ENCODE measurements at places on chromosomes 11 and 22.

GRCh38 chr11:122339436-122340060 is 223.5 kb upstream of the BLID start:
- no peak for DNase-seq

DNA sequence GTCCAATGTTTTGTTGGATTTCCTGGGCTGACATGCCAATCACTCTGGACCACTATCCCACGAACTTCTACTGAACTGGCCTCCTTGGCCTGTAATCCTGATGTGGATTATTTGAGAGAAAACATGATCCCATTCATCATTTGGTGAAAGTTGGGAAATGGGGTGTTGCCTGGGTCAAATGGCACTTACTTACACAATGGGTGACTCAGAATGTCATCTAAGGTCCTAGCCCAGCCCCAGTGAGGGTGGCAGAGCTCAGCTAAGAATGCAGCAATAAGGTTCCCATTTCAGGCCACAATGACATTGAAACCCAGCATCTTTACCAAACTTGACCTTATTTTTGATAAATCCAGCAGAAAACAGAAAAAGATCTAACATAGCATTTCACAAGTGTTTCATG is 8.0 kb upstream of the DSCAML1 start:
- no peak for DNase-seq

DNA sequence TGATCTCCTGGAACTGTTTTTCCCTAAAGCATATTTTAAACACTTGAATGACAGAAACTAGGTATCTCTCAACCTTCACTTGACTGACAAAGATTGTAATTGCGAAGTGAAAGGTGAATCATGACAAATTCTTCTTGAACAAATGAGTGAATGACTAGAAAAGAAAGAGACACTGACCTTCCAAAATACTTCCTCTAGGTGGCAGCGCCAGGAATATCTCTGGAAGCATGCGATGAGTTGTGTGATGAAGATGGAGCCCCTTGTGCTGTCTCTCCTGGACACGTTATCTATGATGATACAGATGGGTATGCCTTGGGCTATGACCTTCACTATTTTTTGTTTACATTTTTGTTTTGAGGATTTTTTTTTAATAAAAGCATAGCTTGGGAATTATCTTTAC is 7.0 kb upstream of the CASP12 start:
- no peak for DNase-seq

DNA sequence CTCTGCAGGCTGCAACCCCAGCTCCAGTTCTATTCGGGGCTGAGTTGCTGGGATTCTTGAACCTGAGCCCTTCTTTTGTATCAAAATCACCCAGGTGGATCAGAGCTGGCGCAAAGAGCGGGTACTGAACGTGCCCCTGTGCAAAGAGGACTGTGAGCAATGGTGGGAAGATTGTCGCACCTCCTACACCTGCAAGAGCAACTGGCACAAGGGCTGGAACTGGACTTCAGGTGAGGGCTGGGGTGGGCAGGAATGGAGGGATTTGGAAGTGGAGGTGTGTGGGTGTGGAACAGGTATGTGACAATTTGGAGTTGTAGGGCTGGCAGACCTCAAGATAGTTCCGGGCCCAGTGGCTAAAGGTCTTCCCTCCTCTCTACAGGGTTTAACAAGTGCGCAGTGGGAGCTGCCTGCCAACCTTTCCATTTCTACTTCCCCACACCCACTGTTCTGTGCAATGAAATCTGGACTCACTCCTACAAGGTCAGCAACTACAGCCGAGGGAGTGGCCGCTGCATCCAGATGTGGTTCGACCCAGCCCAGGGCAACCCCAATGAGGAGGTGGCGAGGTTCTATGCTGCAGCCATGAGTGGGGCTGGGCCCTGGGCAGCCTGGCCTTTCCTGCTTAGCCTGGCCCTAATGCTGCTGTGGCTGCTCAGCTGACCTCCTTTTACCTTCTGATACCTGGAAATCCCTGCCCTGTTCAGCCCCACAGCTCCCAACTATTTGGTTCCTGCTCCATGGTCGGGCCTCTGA is 3.8 kb downstream of the FOLR1 start:
- no peak for DNase-seq

DNA sequence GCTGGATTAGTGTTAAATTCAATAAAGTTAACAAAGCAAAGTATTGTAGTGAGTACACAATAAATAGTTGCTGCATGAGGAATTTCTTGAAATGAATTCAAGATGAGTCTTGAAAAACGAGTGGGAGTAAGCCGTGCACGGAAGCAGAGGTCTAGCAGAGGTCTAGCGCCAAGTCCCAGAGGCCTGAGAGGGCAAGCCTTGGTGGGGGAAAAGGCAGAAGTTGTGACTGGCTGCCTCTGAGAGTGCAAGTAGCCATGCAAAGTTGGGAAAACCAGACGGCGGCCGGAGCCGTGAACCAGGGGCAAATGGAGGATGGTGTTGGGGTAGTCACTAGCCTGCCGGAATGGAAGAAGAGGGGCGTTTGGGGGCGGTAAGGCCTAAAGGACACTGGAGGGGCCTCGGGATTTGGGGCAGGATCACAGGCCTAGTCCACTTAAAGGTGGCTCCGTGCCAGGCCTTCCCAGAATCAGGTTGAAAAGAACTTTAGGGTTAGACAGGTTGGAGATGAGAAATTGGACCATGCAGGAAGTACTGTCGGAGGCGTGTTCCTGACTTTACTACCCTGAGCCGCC is 379 bp upstream of the SLC3A2 start:
- DNase-seq, result no peak

DNA sequence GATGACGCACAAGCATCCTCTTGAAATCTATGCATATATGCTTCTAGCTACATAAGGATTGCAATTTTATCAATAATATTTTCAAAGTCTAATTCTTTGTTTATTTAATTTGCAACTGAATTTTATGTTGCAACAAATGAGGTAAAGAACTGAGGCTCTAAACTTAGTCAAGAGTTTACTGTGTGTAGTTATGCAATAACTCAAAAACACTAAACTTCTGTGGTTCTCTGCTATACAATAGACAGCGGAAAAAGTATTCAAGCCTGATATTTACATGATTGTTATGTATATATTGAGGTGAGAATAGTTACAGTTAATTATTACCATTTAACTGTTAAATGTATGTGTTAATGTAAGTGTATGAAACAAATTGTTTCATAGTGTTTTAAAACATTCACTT is 32.9 kb downstream of the MSANTD4 start:
- no peak for DNase-seq

- DNase-seq, result no peak
Observed at GRCh38 chr11:114844896-114845295, 166.6 kb downstream of the NXPE2 start.

- DNase-seq, result no peak
Observed at GRCh38 chr11:104546501-104546900, 351.8 kb downstream of the CASP12 start.

DNA sequence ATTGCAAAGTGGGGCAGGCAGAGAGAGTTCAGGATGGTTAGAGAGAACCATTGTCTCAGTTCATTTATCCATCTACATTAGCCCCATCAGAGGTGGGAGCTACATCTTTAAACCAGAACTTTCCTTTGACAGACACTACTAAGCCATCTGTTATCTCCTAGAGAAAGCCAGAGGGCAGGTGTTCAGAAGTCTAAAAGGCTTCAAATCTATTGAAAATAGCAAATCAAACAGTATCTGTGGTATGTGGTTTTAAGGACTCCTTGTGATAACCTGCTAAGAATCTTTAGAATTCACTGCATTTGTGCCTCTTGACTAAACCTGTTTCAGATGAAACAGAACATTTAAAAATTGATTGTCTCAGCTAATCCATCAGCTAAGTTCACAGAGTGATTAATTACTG is 43.9 kb upstream of the PARVG start:
- DNase-seq, result no peak

GRCh38 chr11:27694992-27695391 is 5.3 kb downstream of the BDNF start:
- DNase-seq, result peak; percentile 44

DNA sequence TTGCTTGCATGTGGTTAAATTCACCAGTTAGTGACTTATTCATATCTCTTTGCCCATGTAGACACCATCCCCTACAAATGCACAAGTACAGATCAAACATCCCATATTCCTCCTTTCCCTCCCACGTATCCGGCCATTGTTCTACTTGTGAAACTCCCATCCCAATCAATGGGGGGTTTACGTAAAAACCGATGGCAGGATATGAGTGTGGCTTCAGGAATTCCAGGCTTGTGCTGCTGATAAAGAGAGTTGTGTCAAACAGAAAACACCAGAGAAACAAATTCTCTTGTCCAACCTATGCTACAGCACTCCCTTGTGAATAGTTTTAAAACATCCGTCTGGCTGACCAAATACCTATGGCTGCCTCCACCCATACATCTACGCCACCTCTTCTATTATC is 15.5 kb downstream of the FLI1 start:
- DNase-seq, result no peak

DNA sequence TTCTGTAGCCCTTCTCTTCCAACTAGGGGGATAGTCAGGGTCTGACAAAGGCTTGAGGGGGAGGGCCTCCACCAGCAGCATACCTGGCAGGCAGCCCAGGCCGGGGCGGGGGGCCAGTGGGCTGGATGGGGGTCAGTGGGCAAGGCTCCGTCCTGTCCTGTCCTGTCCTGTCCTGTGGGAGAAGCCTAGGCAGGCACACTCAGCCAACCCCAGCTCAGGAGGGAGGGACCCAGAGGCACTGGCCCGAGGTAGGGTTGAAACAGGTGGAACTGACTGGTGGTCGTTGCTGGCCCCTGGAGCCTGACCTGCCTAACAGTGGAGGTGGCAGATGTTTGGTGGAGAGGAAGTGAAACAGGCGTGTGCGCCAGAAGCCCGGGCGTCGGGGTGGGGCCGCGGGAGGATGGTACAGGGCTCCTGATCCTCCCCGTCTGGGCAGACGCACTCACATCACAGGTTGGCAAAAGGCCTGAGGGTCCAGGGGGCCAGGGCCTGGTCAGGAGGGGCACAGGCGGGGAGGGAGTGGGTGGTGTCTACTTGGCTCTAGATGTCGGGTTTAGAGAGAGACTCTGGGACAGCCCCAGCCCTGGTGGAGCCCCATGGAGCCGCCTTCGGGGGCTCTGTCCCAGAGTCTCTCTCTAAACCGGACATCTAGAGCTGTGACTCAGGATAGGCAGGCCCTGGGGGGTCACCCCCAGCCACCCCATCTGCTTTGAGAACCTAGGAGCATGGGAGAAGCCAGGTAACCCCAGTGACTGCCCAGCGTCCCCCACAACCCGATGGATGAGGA is 32.5 kb upstream of the GRAMD4 start:
- no peak for DNase-seq

- DNase-seq, result no peak
Observed at GRCh38 chr11:125272092-125272491, 107.5 kb downstream of the PKNOX2 start.

DNA sequence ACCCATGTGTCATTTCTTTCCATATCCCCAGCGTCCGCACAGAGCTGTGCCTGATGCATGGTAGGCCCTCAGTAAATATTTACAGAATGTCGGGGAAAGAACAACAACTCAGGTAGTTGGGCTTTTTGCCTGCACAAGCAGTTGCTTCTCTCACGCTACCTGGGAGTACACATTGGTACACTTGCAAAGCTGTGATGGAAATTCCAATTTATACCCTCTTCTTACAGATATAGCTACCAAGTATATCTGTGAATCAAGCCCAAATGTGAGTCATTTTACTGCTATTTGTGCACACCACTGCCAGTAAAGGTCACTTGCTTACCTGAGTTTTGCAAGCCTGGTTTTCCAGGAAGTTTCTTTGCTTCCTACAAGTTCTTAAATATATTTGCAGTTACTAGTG is 333.0 kb upstream of the NARS2 start:
- no peak for DNase-seq

DNA sequence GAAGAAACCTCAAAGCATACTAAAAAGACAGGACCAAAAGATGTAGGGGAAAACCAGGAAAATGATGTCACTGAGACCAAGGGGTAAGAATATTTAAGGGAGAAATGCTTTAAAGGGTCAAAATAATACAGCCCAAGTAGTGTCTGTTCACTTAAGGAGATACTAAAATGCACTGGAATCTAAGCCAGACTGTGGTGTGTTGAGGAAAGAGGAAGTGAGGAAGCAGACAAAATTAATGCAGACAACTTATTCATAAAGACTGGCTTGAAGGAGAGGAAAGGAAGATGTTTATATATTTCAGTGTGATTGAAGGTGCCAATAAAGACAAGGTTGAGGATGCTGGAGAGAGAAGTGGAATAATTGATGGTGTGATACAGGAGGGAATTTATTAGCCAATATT is 15.7 kb downstream of the ZNF215 start:
- DNase-seq, result no peak

DNA sequence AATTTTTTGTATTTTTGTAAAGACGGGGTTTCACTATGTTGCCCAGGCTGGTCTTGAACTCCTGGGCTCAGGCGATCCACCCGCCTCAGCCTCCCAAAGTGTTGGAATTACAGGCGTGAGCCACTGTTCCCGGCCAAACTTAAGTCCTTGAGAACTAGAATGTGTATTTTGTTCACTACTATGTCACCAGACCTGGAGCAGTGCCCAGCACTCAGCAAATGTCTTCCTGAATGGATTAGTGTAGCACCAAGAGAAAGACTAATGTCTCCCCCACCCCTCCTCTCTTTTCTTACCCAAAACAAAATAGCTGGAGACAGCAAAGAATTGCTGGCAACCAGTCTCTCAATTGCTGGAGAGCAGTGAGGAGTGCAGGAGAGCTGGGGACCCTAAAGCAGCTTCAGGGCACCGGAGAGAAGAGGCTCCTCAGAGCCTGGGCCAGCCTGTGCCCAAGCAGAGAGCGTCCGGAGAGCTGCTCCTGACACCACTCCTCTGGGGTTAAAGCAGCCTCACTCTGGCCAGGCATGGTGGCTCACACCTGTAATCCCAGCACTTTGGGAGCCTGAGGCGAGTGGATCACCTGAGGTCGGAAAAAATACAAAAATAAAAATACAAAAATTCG is 14.9 kb downstream of the SLC25A18 start:
- peak; percentile 60 for DNase-seq

DNA sequence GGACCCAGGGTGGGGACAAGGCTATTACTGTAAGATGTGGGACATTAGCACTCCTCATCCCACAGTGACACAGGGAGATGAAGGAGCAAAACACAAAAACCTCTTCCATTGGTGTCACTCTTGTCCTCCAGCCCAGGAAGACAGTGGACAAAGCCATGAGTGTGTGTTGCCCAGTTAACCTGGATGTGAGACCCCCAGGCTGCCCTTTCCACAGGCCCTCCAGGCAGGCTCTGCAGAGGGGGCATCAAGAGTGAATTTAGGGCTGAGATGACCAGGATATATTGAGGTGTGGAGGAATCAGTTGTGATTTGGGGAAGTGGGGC is 111.3 kb downstream of the GGTLC2 start:
- no peak for DNase-seq

DNA sequence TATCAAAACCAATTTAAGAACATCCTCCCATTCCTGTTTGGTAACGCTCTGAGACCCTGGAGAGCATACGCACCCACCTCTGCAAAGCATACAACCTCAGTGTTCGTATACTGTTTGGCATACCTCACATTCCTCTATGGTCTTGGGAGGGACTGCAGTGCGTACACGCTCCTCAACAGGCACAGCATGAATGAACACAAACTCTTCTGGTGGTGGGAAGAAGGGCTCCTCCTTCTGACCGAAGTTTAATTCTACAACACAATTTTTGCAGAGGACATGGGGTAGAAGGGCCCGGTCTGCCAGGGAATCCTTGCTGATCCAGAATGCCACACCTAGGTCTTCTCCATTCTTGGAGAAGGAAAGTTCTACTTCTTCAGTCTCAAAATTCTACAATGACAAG is 5.3 kb downstream of the HNRNPUL2 start:
- DNase-seq, result no peak

GRCh38 chr11:122421702-122422101 is 233.8 kb upstream of the UBASH3B start:
- no peak for DNase-seq
